Caco-2 (cell line): ENCODE measurements at places on chromosomes 4 and X.
A peak's percentile ranks its signal among the peaks of the same experiment; 100 is the strongest.

DNA sequence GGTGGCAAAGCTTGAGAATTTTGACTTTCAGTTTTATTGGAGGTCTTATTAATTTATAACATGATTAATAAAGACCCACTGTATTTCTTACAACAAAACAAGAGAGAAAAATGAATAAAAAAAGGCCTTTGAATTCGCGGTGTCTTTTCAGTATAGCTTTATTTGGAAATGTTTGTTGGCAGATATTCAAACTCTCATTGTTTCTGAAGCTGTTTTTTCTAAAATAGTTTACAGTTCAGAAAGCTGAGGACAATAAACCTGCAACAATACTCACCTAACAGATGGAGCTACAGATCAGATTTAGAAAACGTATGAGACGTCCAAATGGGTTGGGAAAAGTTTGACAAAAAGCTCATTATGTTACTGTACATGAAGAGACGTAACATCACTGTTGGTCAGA lies 2.4 kb upstream of the SPARCL1 start:
- DNase-seq: no peak

DNA sequence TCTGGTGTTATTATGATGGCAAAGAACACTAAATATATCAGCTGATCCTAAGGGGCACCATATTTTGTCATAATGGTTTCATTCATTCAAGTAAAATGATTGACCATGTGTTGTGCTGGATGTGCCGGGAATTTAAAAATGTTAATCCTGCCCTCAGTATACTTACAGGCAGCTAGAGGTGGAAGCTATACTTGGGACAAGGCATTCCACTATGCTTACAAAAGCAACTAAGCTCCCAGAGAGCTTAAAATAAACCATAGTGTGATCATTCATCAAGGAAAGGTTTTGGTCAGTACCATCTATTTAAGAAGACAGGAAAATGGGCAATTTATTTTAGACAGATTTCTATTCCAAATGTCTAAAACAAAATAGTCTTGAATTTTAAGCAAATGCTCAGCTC lies 46.4 kb downstream of the NR3C2 start:
- DNase-seq: no peak

GRCh38 chr4:140523370-140523856 lies 555 bp upstream of the ELMOD2 start:
- no peak for DNase-seq

GRCh38 chrX:131621650-131622049 lies 77.8 kb downstream of the OR13H1 start:
- DNase-seq: no peak

- no peak for DNase-seq
Observed at GRCh38 chr4:1216869-1217294, 32.0 kb downstream of the CTBP1 start.

DNA sequence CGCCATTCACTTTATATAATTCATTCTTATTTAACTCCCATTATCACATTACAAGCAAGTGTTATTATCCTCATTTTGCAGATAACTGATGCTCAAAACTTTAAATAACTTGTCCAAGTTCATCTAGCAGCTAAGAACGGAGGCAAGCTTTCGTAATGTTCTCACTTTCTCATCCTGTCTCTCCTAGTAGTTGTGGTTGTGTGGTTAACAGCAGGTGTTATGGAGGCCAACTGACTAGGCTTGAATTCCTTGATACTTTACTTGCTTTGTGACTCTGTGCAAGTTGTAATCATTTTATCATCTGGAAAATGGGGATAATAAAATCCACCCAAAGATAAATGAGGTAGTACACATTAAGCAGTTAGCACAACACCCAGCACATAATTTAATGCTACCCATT lies 109.9 kb upstream of the PTPN13 start:
- no peak for DNase-seq

- no peak for DNase-seq
Observed at GRCh38 chrX:130376077-130376476, 9.4 kb downstream of the GPR119 start.

GRCh38 chr4:184383497-184384055 lies 90.8 kb downstream of the IRF2 start:
- DNase-seq: no peak

- DNase-seq: no peak
Observed at GRCh38 chr4:87949961-87950360, 25.6 kb upstream of the SPP1 start.

- no peak for DNase-seq
Observed at GRCh38 chrX:153903238-153903980, 1.1 kb upstream of the AVPR2 start.

DNA sequence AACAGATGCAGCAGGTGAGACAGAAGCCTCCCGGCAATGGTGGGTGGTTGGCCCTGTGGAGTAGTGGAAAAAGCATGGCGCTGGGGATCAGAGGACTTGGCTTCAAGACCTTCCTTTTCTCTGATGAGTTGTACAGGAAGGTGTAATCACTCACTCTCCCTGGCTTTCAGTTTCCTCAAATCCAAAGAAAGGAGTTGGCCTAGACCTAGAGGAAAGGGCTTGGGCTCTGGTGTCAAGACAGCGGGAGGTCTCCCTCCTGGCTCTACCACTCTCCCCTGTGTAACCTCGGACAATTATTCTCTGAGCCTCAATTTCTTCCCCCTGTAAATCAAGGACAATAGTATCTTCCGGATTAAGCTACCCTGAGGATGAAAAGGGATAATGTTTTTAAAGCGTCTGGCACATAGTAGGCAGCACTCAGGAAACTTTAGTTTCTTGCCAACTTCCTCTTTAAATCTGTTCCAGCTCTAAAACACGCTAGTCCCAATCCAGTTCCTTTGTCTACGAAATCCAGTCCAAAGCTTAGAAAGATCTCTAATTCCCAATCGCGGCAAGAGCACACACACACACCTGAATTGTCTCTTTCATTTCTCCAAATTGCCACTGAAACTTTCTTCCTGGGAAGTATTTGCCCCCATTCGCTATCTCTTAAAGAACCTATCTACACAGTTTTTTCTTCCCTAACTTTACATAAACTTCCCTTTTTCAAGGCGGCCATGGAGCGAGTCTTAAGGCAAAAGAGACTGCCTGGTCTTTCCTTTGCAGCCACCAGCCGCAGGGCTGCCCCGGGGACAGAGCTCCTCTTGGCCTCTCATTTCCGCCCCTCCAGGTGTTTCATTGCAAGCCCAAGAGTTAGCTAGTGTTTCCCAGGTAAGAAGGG lies 29.9 kb upstream of the GPC4 start:
- DNase-seq: peak; percentile 15

- DNase-seq: no peak
Observed at GRCh38 chr4:145012841-145013240, 85.2 kb downstream of the ANAPC10 start.

DNA sequence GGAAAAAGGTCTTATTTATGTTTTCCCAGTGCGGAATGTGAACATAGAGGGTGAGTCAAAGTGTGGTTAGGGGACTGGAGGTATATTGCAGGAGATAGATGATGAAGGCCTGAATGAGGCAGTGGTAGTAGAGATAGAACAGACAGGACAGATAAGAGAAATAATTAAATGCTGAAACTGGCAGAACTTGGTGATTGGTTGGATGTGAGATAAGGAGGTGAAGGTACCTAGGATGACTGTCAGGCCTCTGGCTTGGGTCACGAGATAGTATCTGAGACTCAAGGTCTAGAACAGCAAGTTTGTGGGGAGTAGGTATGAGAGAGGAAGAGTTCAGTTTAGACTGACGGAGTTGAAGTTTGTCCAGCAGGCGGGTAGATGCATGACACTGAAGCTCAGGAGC lies 3.5 kb downstream of the MND1 start:
- DNase-seq: no peak

- DNase-seq: peak; percentile 35
Observed at GRCh38 chr4:60805500-60806313, 394.4 kb upstream of the ADGRL3 start.

DNA sequence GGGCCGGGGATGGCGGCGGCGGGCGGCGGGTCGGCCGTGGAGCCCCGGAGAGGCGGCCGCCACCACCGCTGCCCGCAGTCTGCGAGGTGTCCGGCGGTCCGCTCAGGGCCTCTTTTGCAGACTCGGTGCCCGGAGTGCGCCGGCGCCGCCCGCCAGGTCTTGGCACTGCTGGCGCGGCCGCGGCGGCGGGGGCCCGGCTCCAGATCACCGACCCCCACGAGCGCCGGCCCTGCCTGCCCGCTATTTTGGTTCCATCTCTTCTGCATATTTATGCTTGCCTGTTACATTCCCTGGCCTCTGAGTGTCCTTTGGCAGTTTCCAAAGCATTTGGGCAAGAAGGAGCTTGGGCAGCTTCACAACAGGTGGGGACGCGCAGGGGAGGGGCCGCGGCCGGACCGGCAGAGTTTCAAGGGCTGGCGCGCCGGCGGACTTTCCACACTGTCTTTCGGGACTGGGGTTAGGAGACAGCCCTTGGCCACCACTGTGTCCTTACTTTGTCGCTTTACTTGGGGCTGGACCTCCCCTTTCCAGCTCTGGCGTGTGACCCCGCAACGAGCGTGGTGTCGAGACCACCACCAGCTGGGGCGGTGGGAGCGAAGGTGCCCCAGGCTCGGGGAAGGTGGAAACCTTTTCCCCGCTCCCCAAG lies 668 bp upstream of the TAPT1 start:
- DNase-seq: peak; percentile 61

- DNase-seq: no peak
Observed at GRCh38 chr4:68878048-68878447, 62.3 kb downstream of the UGT2B10 start.

DNA sequence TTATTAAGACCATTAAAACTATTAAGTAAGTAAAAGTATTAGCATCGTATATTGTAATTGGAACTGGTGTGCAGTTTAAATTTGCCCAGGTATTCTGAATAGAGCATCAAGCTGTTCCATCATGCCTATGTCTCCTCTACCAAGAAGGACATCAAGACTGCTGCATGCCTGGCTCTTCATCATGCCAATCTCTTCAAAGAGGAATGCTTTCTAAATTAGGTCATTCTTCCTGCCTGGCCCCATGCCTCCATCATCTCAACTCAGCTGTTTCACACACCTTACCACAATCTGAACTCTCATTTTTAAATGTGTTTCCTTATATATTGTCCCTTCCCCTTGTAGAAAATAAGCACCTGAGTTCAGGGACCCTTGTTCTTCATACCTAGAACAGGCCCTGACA lies 270.5 kb upstream of the PPARGC1A start:
- DNase-seq: no peak
